ENCODE measurements at places on chromosomes 1 and 21. TPM values are rescaled to one million over a fixed set of nuclear protein-coding genes. Genes with fewer than 3 reads are reported as not detected.

The S100A2 gene
- 1.5 TPM for polyA plus RNA-seq

The UBE2J2 gene
- 45.3 TPM for polyA plus RNA-seq

The CR2 gene
- 0.17 TPM for polyA plus RNA-seq

The ZBTB21 gene
- 8.6 TPM for polyA plus RNA-seq

The KLHL21 gene
- polyA plus RNA-seq: 22.0 TPM

The GBP7 gene
- polyA plus RNA-seq: not detected

The TIE1 gene
- polyA plus RNA-seq: 13.7 TPM

The GRIK1 gene
- 0.75 TPM for polyA plus RNA-seq

The IL12RB2 gene
- polyA plus RNA-seq: 0.51 TPM

The TOE1 gene
- 10.6 TPM for polyA plus RNA-seq

The MXRA8 gene
- polyA plus RNA-seq: 10.2 TPM

The RAD54L gene
- 15.8 TPM for polyA plus RNA-seq

The NIBAN1 gene
- polyA plus RNA-seq: 3.7 TPM

The SPATA17 gene
- polyA plus RNA-seq: 2.3 TPM

The OR10J1 gene
- polyA plus RNA-seq: not detected

The HSD3B1 gene
- not detected for polyA plus RNA-seq

The TCHH gene
- 0.07 TPM for polyA plus RNA-seq

The CFHR5 gene
- not detected for polyA plus RNA-seq

The KRTAP20-2 gene
- polyA plus RNA-seq: not detected

The SMCP gene
- not detected for polyA plus RNA-seq

The CMPK1 gene
- 39.1 TPM for polyA plus RNA-seq

The WNT3A gene
- not detected for polyA plus RNA-seq

The SLC39A1 gene
- polyA plus RNA-seq: 52.2 TPM

The DCDC2B gene
- polyA plus RNA-seq: not detected

Measured in brain (organoid and tissue), 16 donors.